ENCODE measurements at places on chromosomes 3 and 15.
A peak's percentile ranks its signal among the peaks of the same experiment; 100 is the strongest.

- H3K36me3 ChIP-seq: no peaks in the 10 kb centered on the region
- H3K4me1 ChIP-seq: no peaks in the 10 kb centered on the region
- no peak overlapping the region for H3K4me3 ChIP-seq
- no peak overlapping the region for H3K27ac ChIP-seq
Measured at GRCh38 chr3:127384717-127385539, 97.1 kb upstream of the PRR20G start.

DNA sequence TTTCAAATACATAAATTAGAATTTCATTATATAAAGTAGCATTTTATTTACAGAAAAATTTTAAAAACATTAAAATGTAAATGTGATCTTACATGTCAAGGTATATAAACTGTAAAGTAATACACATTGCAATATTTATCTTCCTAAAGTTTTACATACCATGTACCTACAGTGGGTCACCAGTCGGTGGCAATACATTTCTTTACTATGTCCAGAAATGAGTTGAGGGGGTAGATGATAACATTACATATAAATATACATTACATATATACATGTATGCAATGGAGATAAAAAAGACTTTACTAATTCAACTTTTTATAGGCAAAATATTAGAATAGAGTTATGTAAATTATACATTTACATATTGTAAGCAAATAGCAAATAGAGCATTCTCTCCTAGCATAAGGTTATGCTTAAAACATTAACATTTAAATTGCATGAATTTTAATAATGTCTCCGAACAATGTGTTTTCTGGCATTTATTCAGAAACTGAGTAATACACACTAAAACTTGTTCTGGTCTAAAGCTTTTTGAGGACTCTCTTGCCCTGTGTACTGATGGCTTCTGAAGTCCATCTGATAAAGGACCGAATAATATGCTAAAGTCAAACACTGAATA, 93.3 kb upstream of the NLGN1 start:
- H3K36me3 ChIP-seq: no peaks in the 10 kb centered on the region
- no peak overlapping the region for H3K27ac ChIP-seq
- no peaks in the 10 kb centered on the region for H3K27me3 ChIP-seq
- no peaks in the 10 kb centered on the region for H3K4me1 ChIP-seq
- no peak overlapping the region for H3K4me3 ChIP-seq

GRCh38 chr3:150238048-150238802, 169.9 kb upstream of the TSC22D2 start:
- no peaks in the 10 kb centered on the region for H3K27me3 ChIP-seq
- DNase-seq: no peak
- H3K4me3 ChIP-seq: no peak overlapping the region
- no peaks in the 10 kb centered on the region for H3K36me3 ChIP-seq
- H3K4me1 ChIP-seq: peaks cover 17% of the 10 kb centered on the region

DNA sequence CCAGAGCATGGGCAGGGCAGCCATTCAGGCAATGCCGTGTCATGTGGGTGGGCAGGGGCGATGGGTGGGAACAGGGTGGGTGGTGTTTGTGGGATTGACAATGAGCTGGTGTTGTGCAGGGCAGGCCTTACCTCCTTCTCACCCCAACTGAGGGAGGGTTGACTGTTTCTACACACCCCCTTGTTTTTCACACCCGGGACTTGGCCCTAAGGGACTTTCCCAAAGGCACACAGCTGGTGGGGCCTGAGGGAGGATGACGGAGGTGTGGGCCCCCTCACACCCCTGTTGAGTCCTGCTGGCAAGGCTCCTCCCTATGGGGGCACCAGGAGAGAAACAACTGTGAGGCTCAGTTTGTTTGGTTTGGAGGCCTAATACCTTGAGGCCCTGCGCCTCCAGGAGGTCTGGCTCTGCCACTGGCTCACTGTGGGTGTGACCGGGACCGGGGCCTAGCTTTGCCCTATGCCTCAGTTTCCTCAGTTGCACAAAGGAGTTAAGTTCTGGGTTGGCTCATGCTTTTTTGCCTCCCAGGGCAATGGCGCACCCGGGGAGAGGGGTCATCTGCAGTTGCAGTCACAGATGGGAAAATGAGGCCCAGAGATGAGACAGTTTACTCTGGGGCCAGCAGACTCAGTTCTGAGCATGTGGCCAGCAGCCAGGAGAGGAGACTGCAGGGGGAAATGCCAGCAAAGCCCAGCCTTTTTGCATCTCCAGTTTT, 5.1 kb upstream of the DNAH1 start:
- no peaks in the 10 kb centered on the region for H3K27me3 ChIP-seq
- no peak overlapping the region for H3K27ac ChIP-seq
- H3K36me3 ChIP-seq: no peaks in the 10 kb centered on the region
- no peak for DNase-seq
- H3K4me1 ChIP-seq: no peaks in the 10 kb centered on the region

GRCh38 chr15:77837649-77838025, 204.9 kb upstream of the LINGO1 start:
- H3K4me1 ChIP-seq: no peaks in the 10 kb centered on the region

GRCh38 chr15:62612771-62613170, 429.8 kb upstream of the TPM1 start:
- peaks cover 8% of the 10 kb centered on the region for H3K4me1 ChIP-seq
- no peak overlapping the region for H3K4me3 ChIP-seq
- no peak overlapping the region for H3K27ac ChIP-seq
- DNase-seq: no peak
- H3K27me3 ChIP-seq: no peaks in the 10 kb centered on the region
- no peaks in the 10 kb centered on the region for H3K36me3 ChIP-seq

DNA sequence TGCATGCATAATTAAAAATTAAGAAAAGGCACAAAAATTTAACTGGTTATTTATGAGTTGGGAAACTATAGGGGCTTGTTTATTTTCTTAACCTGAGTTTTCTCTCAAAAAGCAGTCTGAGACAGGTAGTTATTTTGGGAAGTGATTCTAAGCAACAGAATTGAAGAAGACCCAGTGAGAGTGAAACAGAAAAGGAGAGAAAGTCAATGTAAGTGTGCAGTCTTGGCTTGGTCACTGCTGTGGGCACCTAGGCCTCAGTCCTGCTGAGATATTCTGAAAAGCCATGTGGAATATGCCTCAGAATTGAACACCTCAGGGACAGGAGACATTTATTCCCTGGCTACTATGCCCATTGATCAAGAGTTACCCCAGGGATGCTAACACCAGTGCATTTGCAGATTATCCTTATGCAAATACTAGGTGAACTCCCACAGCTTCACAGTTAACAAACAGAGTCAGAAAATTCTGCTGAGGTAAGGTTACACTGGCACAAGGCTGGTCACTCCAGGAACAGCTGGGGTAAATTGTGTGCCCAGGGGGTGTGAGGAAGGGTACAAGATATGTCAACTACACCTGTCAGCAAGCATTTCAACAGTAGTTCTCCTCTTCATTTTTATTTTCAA, 222.7 kb downstream of the EFHB start:
- H3K4me1 ChIP-seq: no peaks in the 10 kb centered on the region
- no peak for DNase-seq
- no peaks in the 10 kb centered on the region for H3K27me3 ChIP-seq
- no peak overlapping the region for H3K27ac ChIP-seq
- H3K4me3 ChIP-seq: no peak overlapping the region

- no peak overlapping the region for H3K4me3 ChIP-seq
- H3K4me1 ChIP-seq: peaks cover 13% of the 10 kb centered on the region
- peak; percentile 40 for DNase-seq
- no peak overlapping the region for H3K27ac ChIP-seq
- no peaks in the 10 kb centered on the region for H3K36me3 ChIP-seq
- no peaks in the 10 kb centered on the region for H3K27me3 ChIP-seq
Measured at GRCh38 chr15:66862111-66862939, 160.3 kb downstream of the SMAD6 start.

DNA sequence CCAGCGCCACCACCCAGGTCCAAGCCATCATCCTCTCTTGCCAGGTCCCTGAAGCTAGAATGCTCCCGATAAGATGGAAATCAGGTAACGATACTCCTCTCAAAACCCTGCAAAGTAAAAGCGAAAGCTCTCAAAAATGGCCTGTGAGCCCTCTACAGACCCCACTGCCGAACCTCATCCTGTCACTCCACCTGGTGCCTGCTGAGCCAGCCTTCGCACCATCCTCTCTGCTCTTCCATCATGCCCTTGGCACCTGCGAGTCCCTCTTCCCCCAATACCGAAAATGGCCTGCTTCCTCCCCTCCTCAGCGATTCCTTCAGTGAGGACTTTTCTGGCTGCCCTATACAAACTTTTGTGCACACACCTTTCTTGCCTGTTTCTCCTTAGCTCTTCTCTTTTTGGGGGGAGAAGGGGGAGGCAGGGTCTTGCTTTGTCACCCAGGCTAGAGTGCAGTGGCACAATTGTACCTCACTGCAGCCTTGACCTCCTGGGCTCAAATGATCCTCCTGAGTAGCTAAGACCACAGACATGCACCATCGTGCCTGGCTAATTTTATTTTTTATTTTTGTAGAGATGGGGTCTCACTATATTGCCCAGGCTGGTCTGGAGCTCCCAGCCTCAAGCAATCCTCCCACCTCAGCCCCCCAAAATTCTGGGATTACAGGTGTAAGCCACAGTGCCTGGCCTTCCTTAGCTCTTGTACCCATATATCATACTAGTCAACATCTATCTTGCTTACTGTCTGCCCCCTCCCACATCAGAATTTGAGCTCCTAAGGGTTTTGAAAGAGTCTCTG, 3.0 kb downstream of the IDH2 start:
- H3K36me3 ChIP-seq: no peaks in the 10 kb centered on the region
- peaks cover 73% of the 10 kb centered on the region for H3K4me1 ChIP-seq
- H3K27ac ChIP-seq: peak overlapping the region; percentile 97
- H3K4me3 ChIP-seq: no peak overlapping the region
- no peaks in the 10 kb centered on the region for H3K27me3 ChIP-seq

- H3K4me1 ChIP-seq: no peaks in the 10 kb centered on the region
- H3K27ac ChIP-seq: no peak overlapping the region
- H3K4me3 ChIP-seq: no peak overlapping the region
- no peak for DNase-seq
- no peaks in the 10 kb centered on the region for H3K27me3 ChIP-seq
Measured at GRCh38 chr3:181998828-181999227, 287.1 kb downstream of the SOX2 start.

DNA sequence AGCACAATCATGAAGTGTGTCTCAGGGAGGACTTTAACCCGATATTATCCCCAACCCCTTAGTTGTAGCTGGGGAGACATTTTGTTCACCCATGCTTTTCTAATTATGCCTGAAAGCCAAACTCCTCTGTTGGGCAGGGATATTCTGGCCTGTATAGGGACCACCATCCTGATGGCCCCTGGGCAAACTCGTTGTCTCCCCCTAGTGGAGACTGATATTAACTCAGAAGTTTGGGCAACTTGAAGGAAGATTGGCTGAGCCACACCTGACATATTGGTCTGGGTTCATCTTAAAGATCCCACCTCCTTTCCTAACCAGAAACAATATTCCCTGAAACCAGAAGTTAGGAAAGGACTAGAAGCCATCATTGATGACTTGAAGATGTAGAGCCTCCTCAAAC, 42.3 kb downstream of the TM4SF18 start:
- no peaks in the 10 kb centered on the region for H3K36me3 ChIP-seq
- no peak for DNase-seq
- H3K4me1 ChIP-seq: no peaks in the 10 kb centered on the region
- no peaks in the 10 kb centered on the region for H3K27me3 ChIP-seq
- H3K4me3 ChIP-seq: no peak overlapping the region

GRCh38 chr3:192879346-192880031, 38.2 kb downstream of the MB21D2 start:
- no peaks in the 10 kb centered on the region for H3K27me3 ChIP-seq
- no peak overlapping the region for H3K27ac ChIP-seq
- H3K4me1 ChIP-seq: peaks cover 17% of the 10 kb centered on the region

DNA sequence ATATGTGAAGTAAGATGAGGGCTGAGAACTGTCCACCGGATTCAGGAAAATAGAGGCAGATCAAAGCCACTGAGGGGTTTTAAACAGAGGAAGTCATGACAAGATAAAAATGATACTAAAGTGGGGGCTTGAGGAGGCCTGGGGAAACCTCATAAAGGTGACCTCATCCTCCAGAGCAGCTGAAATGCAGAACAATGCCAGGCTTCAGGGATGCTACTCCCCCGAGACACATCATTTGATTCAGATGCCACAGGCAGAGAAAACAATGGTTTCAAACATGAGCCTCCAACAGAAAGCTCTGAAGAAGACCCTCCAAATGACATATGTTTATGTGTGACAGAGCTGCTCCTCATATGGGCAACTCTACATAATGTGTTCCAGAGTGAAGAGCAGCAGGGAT, 6.4 kb downstream of the CFAP20DC start:
- H3K4me1 ChIP-seq: no peaks in the 10 kb centered on the region
- no peak overlapping the region for H3K4me3 ChIP-seq
- DNase-seq: no peak

GRCh38 chr3:57791245-57791644, 35.1 kb downstream of the SLMAP start:
- H3K27me3 ChIP-seq: no peaks in the 10 kb centered on the region
- DNase-seq: no peak
- no peak overlapping the region for H3K4me3 ChIP-seq
- H3K36me3 ChIP-seq: no peaks in the 10 kb centered on the region

DNA sequence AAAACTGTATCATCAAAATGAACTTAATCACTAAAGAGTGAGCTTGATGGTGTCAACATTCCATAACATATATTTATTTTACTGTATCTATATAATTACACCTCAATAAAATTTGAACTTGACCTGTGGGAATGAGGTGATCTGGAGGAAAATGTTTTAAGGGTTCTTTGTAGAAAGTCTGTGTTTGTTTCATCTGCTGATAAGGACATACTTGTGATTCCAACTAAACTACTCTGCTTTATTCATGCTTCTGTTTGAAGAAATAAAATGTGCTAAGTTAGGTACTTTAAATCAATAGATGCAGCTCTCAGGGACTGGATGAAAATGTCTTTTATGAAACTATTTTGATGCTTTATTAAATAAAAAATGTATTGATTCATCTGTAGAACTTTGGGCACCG, 11.6 kb upstream of the PLOD2 start:
- no peak overlapping the region for H3K27ac ChIP-seq
- no peak overlapping the region for H3K4me3 ChIP-seq
- no peaks in the 10 kb centered on the region for H3K36me3 ChIP-seq

- no peak overlapping the region for H3K27ac ChIP-seq
- H3K36me3 ChIP-seq: no peaks in the 10 kb centered on the region
- no peaks in the 10 kb centered on the region for H3K27me3 ChIP-seq
- no peak for DNase-seq
- H3K4me3 ChIP-seq: no peak overlapping the region
Measured at GRCh38 chr3:66989241-66989640, 8.9 kb upstream of the KBTBD8 start.

GRCh38 chr15:39330061-39330460, 250.8 kb upstream of the THBS1 start:
- no peak for DNase-seq
- H3K27ac ChIP-seq: no peak overlapping the region
- H3K4me1 ChIP-seq: peaks cover 9% of the 10 kb centered on the region
- H3K27me3 ChIP-seq: no peaks in the 10 kb centered on the region
- H3K36me3 ChIP-seq: no peaks in the 10 kb centered on the region
- H3K4me3 ChIP-seq: no peak overlapping the region

GRCh38 chr3:154367221-154367620, 42.9 kb upstream of the DHX36 start:
- no peaks in the 10 kb centered on the region for H3K36me3 ChIP-seq
- no peak for DNase-seq

GRCh38 chr3:37309921-37310665, 135.7 kb upstream of the LRRFIP2 start:
- peaks cover 4% of the 10 kb centered on the region for H3K4me1 ChIP-seq
- DNase-seq: no peak
- no peak overlapping the region for H3K27ac ChIP-seq
- H3K27me3 ChIP-seq: no peaks in the 10 kb centered on the region
- peaks cover 17% of the 10 kb centered on the region for H3K36me3 ChIP-seq

GRCh38 chr3:94269763-94270162, 206.9 kb downstream of the NSUN3 start:
- no peak overlapping the region for H3K4me3 ChIP-seq
- H3K36me3 ChIP-seq: no peaks in the 10 kb centered on the region
- H3K4me1 ChIP-seq: no peaks in the 10 kb centered on the region
- no peak for DNase-seq
- H3K27me3 ChIP-seq: no peaks in the 10 kb centered on the region

GRCh38 chr3:40103829-40104228, 205.7 kb upstream of the EIF1B start:
- no peak overlapping the region for H3K27ac ChIP-seq
- no peaks in the 10 kb centered on the region for H3K4me1 ChIP-seq
- no peak for DNase-seq

Measured in vagina (tissue), 2 donors.